ENCODE measurements at places on chromosomes 3 and 15.

GRCh38 chr3:196288141-196288460, 575 bp upstream of the PCYT1A start:
- DNase-seq = no peak

DNA sequence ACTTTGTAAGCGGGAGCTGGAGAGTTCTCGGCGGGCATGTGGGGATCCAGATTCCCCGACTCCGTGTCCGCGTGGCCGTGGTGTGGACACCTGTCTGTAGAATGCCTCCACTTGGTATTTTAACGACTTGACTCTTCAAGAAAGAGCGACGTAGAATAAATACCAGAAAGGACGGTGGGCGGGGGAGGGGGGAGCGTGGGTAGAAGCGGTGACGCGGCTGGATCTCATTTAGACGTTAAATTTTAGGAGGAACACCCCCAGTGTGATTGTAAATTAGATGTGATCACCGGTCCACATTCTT, 620 bp upstream of the PYGO1 start:
- DNase-seq = no peak

DNA sequence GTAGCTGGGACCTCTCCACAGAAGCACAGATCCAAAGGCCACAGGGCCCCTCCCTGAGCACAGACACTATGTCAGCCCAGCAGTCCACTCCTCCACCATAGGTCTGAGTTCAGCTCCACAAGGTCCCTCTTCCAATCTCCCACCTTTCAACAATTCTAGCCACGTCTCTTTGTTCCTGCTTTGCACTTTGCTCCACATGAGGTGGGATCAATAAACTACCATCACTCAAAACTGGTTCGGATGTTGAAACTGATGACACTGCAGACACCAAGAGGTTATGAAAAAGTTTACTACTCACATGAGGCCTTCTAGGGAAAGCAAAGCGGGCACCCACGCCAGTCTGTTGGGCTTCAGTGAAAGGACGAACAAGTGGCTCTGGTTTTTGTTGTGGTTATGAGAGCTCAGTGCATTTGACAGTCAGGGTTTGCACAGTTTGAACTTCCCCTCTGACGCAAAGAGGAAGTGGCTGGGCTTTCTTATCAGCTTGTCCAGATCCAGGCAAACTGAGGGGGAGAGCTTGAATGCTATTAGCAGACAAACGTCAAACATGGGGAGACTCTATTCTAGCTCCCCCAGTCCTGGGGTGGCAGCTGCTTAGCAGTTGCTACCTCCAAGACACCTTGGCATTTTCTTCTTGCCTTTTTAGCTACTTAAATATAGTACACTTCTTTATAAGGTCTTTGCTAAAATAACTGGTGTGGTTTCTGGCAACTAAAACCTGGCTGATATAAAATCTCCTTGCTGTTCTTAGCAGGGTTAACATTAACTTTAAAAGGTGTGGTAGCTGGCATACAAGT, 37.8 kb downstream of the ZNF445 start:
- peak; percentile 21 for DNase-seq

DNA sequence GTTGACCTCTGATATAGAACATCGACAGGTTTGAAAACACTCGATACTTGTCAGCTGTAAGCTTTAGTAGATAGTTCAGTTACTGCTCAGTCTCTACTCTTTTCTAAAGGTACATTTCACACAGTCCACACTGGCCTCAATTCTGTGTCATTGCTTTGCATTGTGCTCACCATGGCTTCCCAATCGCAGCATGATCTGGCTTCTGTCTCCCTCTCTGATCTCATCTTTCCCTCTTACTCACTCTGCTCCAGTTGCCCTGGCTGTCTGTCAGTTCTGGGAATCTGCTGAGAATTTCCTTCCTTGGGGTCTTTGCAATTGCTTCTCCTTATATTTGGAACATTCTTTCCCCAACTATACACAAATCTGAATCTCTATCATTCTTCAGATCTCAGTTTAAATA, 80.6 kb downstream of the GTF2E1 start:
- DNase-seq = no peak

DNA sequence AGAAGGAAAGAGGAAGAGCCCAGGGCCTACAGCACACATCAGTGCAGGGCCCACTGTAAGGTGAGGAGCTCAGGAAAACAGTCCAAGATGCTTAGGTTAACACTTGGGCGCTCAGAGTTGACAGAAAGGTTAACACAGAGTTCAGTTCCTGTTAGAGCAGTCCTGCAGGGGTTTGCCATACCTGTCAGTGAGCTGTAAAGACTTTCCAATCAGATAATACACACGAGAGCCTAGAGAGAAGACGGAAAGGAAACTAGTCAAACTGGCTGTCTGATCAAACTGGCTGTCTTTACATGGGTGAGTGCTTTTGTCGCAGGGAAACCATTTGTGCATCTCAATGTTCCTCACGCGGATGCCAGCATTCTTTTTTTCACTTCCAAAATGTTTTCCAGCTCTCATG, 61.4 kb upstream of the ARHGEF26 start:
- no peak for DNase-seq

DNA sequence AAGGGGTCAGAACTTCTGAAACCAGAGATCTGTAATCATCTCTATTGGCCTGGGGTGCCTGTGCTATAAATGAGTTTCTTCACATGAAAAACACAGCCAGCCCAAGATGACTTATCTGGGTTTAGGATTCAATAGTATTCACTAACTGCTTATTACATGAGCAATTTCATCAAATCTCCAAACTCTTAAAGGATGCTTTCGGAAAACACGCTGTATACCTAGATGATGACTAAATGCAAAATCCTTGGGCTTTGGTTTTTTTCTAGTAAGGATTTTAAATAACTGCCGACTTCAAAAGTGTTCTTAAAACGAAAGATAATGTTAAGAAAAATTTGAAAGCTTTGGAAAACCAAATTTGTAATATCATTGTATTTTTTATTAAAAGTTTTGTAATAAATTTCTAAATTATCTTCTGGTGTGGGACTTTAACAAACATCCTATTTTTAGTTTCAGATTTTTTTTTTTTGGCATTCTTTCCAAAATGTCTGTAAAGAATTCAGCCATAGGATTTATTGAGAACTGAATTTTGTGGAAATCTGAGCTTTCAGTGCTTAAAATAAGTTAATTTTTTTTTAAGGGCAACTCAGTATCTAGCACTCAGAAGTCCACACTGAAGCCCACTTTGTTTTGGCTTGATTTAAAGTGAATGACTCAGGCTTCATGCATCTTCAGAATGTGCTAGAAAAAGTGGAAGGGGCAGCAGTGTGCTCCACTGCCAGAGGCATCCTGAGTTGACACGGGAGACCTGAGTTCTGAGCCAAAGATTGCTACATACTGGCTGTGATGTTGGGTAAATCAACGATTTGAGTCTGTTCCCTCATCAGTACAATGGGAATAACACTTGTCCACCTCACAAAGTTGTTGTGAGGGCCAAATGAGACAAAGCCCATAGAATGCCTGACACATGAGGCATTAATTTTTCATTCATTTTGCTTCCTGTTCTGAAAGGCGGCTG, 18.7 kb downstream of the TMEM43 start:
- no peak for DNase-seq

DNA sequence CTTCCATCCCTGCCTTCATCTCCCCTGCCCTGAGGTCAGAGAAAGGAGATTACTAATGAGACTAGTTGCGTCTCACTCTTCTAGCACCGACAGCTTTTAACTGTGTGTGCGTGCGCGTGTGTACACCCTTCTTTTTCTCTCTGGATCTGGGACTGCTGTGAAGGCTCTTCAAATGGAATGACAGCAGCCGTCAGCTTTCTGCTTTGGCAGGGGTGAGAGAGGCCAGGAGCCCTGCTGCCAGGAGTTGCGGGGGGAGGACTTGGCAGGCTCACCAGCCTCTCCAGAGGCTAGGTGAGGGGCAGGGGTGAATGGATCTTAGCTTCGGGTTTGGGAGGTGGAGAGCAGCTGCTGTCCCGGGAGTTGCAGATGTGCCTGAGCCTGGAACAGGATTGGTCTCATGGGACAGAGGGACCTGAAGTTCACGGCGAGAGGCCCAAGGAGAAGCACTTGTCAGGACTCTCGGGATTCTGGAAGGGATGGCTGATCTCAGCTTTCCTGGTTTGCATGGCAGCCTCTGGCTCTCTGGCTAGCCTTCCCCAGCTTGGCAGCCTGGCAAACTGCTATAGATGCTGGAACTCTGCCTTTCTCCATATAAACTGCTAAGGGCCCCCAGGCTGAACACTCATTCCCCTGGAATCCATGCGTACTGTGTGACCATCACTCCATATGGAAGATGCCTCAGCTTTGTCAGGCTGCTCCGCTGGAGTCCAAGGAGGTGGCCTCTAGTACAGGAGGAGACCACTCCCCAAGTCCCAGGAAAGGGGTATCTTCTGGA, 16.6 kb downstream of the TEX264 start:
- no peak for DNase-seq

DNA sequence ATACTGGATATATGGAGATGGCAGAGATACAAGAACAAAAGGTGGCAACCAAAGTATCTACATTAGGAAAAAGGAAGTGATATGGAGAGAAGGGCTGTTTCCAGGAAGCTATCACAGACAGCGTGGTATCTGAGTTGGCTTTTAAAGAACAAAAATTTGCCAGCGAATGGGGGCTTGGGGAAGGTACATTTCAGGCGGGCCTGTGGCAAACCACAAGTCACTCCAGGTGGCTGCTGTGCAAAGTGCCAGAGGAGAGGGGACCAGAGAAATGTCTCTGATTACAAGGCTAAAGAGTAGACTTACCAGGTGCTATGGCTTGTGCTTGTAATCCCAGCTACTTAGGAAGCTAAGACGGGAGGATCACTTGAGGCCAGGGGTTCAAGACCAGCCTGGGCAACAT, 91.1 kb downstream of the MSL2 start:
- DNase-seq = no peak

- no peak for DNase-seq
Observed at GRCh38 chr3:132381348-132381944, 35.9 kb upstream of the DNAJC13 start.

GRCh38 chr15:63839722-63840121, 6.0 kb upstream of the HERC1 start:
- DNase-seq = no peak

DNA sequence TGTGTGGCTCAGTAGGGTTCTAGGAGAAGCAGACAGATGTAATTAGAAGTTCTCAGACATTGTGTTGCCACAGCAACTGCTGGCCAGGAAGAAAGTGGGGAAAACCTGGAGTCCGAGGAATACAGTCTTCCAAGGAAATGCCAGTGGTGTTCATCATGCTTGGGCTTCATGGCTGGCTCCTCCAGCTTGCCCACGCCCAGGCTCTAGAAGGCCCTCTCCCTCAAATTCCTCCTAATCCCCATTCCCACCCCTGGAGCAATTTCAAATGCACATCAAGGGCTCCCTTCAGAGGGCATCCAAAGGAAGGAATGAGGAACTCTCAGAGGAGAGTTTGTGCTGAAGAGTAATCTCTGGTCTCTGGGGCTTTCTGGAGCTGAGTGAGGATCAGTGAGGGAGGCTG, 21.9 kb downstream of the FSTL1 start:
- no peak for DNase-seq

GRCh38 chr3:168080499-168081170, 15.1 kb downstream of the GOLIM4 start:
- DNase-seq = no peak

DNA sequence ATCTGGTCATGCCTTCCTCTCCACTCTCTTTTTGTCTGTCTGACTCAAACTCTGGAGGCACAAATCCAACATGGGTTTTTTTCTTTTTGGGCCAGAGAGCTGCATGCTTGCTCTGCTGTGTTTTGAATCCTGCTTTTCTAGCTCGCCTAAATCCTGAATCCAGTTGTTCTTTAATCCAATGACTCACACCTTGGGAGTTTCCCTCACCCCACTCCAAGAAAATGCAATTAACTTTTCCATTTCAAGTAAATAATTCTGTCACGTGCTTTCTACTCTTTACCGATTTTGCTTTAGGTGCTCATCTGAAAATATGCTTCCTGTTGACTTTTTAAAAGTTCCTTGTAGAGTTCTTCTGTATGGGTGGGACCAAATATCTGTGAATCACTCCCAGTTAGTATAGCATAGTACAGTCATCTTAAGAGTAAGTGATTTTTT, 47.6 kb downstream of the SLMAP start:
- no peak for DNase-seq

- no peak for DNase-seq
Observed at GRCh38 chr15:66996094-66996493, 69.3 kb upstream of the SMAD3 start.

GRCh38 chr3:178618197-178618596, 82.0 kb downstream of the KCNMB2 start:
- DNase-seq = no peak

DNA sequence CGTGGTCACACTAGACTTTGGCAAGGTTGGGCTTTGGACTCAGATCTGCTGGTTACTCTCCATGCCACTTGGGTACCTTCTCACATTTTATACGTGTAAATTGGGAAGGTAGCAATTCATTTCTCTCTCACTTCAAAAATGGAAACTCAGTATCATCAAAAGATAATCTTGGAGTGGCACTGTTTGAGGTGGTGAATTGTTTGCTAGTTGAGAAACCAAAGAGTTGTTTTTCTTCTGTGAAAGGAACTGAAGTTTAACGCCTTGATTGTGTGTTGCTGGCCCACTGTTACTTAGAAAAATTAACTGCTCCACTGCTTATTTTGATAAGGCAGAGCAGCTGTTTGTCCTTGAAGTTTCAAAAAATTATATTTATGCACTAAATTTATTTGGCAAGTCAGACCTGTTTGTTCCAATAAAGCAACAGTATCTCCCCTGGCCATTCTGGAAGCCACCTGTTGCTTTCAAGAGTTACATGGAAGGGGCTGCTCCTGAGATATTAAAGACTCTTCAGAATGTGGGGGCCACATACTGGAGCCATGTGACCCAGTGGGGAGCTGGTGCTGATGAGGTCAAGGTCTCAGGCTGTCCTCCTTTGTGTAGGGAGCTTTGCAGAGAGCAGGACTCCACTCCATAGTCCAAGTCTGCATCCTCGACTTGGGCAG, 16.2 kb downstream of the PLCL2 start:
- DNase-seq = no peak

DNA sequence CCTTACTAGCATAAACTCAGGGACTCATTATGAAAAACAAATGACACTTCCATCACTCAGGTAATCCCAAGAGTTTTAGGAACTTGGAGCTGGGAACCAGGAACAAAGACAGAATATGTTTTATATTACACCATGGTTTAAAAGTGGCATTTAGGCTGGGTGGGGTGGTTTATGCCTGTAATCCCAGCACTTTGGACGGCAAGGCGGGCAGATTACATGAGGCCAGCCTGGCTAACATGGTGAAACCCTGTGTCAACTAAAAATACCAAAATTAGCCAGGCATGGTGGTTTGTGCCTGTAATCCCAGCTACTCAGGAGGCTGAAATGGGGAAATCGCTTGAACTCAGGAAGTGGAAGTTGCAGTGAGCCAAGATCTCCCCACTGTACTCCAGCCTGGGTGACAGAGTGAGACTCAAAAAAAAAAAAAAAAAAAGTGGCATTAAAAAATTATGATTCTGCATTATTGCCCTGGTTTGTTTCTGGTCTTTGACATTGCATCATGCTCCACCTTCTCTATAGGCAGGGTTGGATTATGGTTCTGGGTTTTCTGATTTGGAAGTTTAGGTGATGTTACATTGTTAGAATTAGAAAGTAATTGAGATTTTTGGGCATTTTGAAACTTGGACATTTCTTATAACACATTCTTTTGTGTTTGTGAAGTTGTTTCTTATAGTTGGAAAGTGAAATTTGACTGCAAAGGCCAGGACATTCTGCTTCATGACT, 19.0 kb downstream of the SQOR start:
- no peak for DNase-seq
